ENCODE measurements at places on chromosomes 2 and 18. TPM values are rescaled to one million over a fixed set of nuclear protein-coding genes. Genes with fewer than 3 reads are reported as not detected.

- no peak for DNase-seq
Observed at GRCh38 chr18:46554406-46555080, 102.5 kb downstream of the LOXHD1 start.

DNA sequence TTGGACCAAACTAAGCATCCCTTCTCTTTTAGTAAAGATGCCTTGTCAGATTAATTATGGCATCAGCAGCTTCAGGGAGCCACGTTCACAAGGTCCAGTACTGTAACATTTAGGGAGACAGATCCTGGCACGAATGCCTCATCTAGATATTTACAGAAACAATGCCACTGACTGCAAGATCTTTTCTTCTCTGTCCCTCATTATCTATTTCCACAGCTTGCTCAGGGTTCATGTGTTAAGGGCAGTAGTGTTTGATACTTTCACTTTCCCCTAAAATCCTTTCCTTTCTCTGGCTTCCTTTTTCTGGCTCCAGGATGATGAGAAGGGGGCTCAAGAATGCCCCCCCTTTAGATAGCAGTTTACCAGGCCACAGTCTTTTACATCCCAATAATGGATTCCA is 393.9 kb downstream of the BCL11A start:
- no peak for DNase-seq

GRCh38 chr18:57095884-57096283 is 51.0 kb upstream of the BOD1L2 start:
- no peak for DNase-seq

DNA sequence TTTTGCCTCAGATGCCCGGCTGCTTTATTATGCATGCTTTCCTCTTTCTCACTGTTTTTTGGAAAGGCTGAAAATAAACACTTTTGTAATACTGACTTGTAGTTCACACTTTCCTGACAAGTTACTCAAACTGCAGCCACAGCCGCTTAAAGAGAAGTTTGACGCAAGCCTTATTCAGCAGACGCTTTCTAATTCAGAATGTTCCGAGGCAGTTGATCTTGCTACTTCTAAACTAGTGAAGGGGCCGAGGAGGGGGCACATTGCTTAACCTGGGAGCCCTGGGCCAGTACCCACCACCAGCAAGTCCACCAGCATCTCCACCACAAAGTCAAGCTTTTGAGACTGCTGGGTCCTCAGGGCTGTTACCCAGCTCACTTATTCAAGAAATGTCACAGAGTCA is 71.8 kb upstream of the SPRED2 start:
- DNase-seq = no peak

SATB2 gene
- total RNA-seq = 1.0 TPM
